ENCODE measurements at places on chromosomes 6 and 20.

DNA sequence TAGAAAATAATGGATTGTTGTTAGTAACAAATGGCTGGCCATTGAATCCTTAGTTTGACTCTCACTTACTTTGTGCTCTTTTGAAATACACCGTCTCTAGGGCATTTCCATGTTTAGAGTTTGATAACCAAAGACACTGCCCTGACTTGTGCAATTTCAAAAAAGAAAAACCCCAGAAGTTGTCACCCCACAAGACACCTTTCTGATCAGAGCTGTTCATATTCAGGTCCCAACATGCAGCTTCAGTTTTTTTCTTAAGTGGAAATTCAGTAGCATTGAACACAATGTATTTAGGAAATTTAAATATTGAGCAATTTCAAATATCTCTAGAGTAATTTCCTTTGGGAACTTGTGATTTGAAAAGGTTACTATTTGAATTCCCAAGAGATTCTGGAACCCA lies 19.4 kb downstream of the CRYBG1 start:
- no peak for DNase-seq

DNA sequence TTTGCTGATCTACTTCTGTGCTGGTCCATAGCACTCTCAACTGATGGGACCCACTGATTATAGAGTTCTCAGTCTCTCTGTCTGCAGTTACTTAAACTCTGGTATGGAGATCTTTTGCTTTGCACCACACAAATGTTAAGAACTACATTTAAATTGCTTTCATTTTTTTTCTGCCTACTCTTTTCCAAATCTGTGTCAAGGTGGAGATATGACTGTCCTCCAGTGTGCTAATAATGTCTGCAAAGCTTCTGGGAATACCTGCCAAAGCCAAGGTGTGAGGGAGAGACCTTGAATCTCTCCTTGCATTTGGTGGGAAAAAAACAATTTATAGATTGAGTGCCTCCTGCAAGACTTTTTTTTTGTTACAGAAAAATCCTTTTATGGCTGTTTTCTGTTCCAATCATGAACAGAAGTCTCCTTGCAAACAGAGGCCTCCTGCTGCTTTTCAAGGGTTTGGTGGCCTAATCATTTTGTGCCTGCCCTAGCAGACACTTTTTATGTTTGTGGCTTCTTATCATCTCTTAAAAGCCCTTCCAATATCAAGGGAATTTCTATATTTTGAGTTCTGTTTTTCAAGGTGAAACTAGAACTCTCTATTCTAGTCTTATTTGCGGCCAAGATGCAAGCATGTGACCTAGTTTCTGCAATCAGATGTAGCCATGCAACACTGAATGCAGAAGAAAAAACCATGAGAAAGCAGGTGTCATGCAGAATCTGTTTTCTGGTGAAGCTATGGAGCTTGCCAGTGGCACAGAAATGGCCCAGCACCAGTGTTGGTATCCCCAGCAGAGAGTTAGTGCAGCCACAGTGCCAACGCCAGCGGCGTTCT lies 23.2 kb upstream of the AKIRIN2 start:
- DNase-seq = no peak

DNA sequence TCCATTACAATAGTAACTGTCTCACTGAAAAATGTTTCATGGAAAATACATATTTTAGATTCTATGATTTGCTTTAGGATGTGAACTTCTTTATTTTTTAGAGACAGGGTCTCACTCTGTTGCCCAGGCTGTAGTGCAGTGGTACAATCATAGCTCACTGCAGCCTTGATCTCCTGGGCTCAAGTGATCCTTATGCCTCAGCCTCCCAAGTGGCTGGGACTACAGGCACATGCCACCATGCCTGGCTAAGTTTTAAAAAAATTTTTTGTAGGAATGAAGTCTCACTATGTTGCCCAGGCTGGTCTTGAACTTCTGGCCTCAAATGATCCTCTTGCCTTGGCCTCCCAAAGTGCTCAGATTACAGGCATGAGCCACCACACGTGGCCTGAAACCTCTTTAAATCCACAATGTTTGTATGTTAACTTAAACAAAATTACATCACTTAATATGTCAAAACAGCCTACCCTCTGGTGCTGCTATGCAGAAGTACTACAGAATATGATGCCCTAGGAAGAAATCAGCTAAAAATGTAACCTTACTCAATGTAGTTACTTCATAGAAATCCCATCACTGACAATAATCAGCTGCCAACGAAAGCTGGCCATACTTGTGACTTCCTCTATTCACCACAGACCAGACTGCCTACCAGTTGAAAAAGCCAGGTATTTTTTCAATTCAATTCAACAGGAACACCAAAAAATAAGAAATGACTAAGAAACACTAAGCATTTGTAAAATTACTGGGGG lies 17.6 kb downstream of the EEF1A1 start:
- no peak for DNase-seq

DNA sequence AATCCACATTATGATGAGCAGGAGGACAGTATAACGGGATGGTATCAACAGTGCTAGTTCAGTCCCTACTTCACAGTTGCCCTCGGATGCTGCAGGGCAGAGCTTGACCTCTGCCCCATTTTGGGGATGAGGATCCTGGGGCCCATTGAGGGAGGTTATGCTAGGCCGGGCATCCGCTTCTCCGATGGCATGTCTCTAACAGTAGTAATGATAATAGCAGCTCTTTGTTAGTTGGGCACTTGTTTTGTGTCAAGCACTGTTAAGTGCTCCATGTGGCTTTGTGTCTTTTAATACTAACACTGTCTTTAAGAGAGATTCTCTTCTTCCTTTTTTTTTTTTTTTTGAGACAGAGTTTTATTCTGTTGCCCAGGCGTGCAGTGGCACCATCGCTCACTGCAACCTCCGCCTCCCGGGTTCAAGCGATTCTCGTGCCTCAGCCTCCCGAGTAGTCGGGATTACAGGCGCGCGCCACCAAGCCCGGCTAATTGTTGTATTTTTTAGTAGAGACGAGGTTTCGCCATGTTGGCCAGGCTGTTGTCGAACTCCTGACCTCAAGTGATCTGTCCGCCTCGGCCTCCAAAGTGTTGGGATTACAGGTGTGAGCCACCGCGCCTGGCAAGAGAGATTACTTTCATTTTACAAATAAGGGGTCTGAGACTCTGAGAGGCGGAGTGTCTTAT lies 1.1 kb downstream of the MAPRE1 start:
- no peak for DNase-seq

DNA sequence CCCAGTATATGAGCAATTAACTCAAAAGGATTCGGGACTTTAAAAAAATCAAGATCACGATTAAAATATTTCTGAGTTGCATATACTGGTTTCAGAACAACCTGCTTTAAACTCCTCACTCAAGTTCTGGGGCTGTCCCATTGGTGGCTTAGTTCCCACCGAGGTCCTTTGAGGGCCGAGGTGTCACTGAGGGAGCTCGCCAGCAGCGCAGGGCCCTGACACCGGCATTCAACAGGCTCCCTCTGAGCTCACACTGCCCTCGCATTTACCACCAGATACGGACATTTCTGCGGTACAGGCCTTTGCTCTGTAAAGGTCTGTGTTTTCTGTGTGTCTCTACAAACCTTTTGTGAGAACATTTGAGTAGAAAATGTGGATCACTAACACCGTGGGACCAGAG lies 24.4 kb upstream of the BNIP5 start:
- DNase-seq = no peak

DNA sequence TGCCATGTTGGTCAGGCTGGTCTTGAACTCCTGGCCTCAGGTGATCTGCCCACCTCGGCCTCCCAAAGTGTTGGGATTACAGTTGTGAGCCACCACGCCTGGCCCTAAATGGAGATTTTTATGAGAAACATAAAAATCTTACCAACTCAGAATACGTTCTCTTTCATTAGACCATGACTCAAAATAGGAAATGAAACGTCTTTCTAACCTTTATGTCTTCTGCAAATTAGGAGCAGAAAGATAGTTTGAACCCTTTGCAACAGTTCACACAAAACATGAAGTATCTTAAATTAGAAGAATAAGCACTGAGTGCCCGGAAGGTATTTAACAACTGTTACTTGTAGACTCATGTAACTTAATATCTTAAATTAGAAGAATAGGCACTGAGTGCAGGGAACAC lies 48.3 kb downstream of the AHI1 start:
- no peak for DNase-seq

DNA sequence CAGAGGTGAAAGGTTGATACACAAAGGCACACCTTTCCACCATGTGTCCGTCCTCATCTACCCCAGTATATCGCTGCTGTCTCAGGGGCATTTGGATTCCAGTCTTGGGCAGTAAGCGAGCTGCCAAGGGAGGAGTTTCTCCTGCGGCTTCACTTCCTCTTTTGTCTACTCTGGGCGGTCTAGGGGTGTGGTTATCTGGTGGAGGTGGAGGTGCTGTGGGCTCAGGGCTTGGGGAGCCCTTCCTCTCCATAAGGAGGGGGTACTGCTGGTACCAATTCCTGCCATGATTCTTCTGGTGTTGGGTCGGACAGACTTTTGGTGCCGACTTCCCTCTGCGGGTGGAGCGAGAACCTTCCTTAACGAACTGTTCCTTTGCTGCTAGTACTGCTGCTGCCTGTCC lies 31.9 kb upstream of the FABP7 start:
- DNase-seq = no peak

GRCh38 chr6:3324262-3324942 lies 65.7 kb downstream of the PSMG4 start:
- DNase-seq = no peak

DNA sequence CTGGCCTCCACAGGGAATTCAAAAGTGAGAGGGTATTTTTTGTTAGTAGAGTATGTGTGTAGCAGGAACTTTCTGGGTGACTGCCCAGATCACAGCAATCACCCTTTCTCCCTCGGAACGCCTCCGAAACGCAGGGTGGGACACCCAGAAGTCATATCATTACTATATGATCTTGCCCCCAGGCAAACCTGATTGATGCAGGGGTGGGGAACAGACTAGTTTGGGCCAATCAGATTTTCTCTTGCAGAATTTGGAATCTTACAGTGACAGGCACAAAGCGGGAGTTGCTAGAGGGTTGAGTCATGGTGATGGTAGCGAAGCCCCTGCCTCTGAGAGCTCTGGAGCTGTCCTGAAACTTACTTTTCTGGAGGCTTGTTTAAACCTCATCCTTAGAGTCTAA lies 16.5 kb upstream of the RPN2 start:
- no peak for DNase-seq

DNA sequence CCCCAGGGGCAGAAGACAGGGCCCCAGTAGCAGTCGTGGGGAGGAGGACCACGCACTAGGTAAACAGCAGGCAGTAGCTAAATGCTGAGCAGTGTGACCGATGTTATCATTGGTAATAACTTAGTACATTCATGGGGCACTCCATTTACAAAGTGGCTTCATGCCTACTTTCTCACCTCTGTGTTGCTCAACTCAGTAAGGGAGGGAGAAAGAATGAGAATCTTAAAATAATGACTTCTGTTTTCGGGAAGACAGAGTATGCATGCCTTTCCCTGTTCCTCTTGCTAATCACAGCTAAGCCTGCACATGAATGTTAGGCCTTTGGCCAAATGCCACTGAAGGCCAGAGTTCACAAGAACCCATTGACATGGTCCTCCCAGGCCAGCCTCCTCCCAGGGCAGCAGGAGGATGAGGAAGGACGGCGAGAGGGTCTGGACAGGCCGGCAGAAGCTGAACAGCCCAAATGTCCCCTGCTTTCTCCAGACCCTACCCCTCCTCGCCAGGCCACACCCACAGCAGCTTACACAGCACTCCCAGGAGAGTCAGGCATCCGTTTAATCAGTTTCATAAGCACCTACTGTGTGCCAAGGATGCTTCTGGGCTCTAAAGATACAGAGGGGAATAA lies 183.4 kb downstream of the ANKRD60 start:
- DNase-seq = no peak

Measured in left kidney (tissue), 8 donors.